ENCODE measurements at places on chromosomes 1 and 21. TPM values are rescaled to one million over a fixed set of nuclear protein-coding genes. Genes with fewer than 3 reads are reported as not detected.

The ANKRD45 gene
- not detected for total RNA-seq

The PTTG1IP gene
- total RNA-seq: 255 TPM

The TMEM61 gene
- total RNA-seq: not detected

The CAPN9 gene
- total RNA-seq: not detected

The RCSD1 gene
- 0.12 TPM for total RNA-seq

The PTGS2 gene
- 2.4 TPM for total RNA-seq

The ZNF593OS gene
- total RNA-seq: not detected

The CACNA1E gene
- not detected for total RNA-seq

The PRRX1 gene
- total RNA-seq: 52.6 TPM

The HSF2BP gene
- 0.49 TPM for total RNA-seq

The PTPN22 gene
- total RNA-seq: 0.59 TPM

The CATSPER4 gene
- not detected for total RNA-seq

The CFHR4 gene
- not detected for total RNA-seq

The GBP7 gene
- total RNA-seq: not detected

The MIXL1 gene
- total RNA-seq: not detected

The ELOVL1 gene
- total RNA-seq: 105 TPM

The OR2AK2 gene
- not detected for total RNA-seq

The IL20 gene
- total RNA-seq: not detected

The TTC39A gene
- not detected for total RNA-seq

The SLC25A44 gene
- 8.3 TPM for total RNA-seq

The RYR2 gene
- under 0.01 TPM for total RNA-seq

The PAX7 gene
- not detected for total RNA-seq

The OR2L5 gene
- total RNA-seq: not detected

The UBL4B gene
- not detected for total RNA-seq

The ADAMTS4 gene
- 5.2 TPM for total RNA-seq

The GNAT2 gene
- not detected for total RNA-seq

The CNIH3 gene
- 21.0 TPM for total RNA-seq

The SMAP2 gene
- 23.6 TPM for total RNA-seq

The REG4 gene
- not detected for total RNA-seq

The HORMAD1 gene
- not detected for total RNA-seq

The CAPN8 gene
- not detected for total RNA-seq

The GUCA2B gene
- not detected for total RNA-seq

The PTCH2 gene
- 0.12 TPM for total RNA-seq

The NUP210L gene
- not detected for total RNA-seq

The SIPA1L2 gene
- 12.9 TPM for total RNA-seq

The RAB7B gene
- 0.98 TPM for total RNA-seq

The KNCN gene
- not detected for total RNA-seq

The TSPAN1 gene
- not detected for total RNA-seq
